ENCODE measurements at places on chromosomes 12 and 14.

GRCh38 chr12:19575337-19576243 lies 136.3 kb downstream of the AEBP2 start:
- peak; percentile 38 for DNase-seq

DNA sequence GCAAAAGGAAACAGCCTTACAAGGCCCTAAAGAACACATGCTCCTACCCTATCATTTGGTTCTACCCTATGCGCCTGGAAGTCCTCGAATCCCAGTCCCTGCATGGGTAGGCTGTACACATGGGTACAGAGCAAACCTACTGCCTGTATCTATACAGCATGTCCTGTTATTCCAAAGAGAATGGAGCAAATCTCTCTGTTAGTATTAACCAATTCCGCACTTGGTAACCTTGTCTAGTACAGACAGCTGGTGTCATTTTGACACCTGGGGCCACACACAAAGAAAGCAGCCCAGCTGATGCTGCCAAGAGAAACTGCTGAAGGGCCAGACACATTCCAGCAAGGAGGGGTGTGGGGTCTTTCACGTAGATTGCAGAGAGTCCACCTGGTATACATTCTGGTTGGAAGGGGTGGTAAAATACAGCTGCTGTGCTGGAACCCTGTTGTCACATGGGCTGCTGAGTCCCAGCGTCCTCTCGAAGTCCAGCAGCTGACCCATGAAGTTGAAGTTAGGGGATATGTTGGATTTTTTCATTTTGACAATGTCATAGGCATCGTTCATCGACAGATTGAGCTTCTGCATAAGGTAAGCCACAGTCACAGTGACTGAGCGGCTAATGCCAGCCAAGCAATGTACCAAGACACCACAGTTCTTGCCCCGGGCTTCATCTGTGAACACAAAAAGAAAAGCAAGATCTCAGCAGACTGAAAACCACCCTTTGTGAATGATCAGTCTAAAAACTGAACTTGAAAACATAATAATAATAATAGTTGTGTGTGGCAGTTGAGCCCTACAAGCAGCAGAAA lies 3.2 kb downstream of the DUSP6 start:
- no peak for DNase-seq

DNA sequence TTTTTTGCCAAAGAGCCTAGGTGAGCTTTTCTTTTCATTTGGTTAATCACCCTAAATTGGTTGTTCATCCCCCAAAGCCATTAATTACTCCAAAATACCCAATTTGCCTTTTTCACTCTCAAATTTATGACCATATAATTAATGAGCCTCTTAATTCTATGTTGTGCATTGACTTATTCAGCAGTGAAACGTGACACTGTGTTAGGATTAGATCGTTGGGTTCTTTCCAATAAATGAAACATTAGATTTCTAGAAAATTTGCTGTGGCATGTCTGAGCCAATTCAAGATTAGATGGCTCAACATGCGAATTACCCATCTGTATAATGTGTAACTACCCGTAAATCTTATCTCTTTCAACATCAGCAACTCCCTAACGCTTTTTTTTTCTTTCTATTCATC lies 273.4 kb downstream of the BMP4 start:
- DNase-seq = no peak

DNA sequence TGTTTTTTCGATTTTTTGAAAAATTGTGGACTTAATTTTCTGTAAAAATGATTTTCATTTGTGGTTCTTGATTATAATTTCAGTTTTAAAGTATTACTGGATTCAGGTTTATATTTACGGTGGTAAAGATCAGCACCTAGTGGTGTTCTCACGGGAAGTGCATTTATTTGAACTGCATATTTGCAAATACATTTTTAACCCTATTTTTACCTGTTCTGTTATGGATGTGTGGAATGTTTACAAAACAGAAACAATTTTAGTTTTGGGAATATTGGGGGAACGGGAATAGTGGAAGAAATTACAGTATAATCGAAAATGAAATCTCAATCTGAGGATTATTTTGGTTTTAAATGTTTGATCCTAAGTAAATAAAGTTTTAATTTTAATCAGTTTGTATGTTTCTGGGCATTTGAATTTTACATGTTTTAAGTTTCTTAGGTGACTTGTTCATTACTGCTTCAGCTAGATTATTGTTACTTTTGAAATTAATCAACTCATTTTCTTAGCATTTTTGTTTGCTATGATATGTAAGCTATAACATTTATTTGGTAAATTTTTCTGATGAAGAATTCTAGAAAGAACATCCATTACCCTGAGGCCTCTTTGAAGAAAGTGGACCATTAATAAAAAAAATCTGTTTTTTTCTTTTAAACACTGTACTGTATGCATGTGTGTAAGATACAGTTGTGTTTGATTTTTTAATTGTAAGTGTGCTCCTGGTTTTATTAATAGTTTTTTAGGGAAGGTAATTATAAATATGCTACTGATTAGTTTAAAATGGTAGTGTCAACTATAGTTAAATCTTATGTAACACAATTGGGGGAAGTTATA lies 942 bp downstream of the ATF7IP start:
- no peak for DNase-seq

GRCh38 chr14:104318558-104319490 lies 180.4 kb downstream of the KIF26A start:
- DNase-seq = no peak

DNA sequence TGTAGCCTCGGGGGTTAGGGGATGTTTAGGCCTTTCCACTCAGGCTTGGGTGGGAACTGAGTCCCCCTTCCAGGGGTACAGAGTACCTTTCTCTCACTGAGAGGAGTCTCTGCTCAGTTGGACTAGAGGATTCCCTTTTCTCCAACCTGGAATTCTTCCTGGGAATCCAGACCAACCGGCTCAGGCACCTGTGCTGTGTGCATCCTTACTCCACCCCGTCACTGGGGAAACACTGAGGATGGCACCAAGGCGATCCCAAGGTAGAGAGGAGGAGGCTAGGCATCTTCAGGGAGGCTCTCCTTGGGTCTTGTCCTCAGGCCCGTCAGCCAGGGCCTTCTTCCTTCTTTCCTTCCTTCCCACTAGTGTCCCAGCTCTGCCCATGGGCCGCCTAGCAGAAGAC lies 871 bp upstream of the TGM1 start:
- no peak for DNase-seq

DNA sequence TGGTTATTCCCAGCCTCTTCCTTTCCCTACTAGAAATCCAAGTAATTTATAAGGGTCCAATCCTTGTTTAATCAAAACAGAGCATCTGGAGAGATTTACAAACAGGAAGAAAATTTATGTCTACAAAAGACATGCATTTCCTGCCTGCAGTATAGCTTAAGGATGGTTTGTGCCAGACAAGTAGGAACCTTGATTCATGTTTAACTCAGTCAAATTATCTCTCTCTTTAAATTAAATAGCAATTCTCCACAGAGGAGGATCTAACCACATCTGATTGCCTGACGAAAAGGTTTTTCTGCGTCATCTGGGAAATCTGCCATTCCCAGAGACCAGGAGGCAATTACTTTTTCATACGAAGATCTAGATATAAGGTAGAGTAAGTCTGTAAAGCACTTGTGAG lies 105.2 kb downstream of the ZFC3H1 start:
- DNase-seq = no peak

DNA sequence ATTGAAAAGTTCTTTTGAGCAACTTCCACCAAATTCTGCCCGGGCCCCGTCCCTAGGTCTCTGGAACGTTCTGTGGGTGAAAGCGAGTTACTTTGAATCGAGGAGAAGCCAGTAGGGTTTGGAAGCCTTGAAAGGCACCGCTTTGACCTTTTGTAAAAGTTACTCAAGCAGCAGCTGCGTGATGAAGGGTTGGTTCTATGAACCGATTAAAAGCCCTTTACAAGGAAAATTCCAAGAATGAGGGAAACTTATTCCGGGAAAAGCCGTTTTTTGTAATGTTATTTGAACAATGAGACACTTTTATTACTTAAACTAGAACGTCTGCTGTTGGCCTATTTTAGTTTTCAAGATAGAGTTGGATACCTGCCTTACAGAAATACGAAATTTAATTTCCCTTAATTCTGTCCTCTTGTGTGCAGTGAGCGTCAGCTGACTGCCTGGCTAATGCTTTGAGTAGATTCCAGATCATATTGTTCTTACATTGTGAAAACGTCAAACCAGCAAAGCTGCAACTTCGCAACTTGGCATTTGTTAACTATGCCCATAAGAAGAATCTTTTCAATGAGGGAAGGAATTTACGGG lies 906 bp downstream of the LARP4 start:
- peak; percentile 40 for DNase-seq

DNA sequence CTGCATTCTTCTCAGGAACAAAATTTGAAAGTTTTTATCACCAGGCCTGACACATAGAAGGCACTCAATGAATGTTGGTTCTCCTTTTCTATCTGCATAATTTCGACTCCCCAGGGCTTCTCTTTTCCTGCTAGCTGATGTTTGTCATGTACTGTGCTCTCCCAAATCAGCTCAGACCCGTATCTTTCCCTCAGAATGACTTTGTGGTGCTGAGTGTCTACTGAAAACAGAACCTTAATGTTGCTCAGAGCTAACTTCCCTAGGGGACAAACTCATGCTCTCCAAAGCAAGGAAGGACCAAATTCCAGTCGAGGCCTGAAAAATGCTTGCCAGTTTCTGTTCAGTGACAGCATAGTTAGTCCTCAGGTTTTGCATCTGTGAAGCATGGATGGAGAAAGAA lies 1.9 kb downstream of the ARHGDIB start:
- DNase-seq = no peak

GRCh38 chr12:47837190-47838171 lies 17.8 kb upstream of the HDAC7 start:
- peak; percentile 77 for DNase-seq

GRCh38 chr14:92861856-92862745 lies 60.8 kb upstream of the CHGA start:
- DNase-seq = no peak

- DNase-seq = no peak
Measured at GRCh38 chr12:76064904-76065303, 19.6 kb downstream of the NAP1L1 start.

- no peak for DNase-seq
Measured at GRCh38 chr14:23358553-23359166, 6.0 kb upstream of the SLC22A17 start.

DNA sequence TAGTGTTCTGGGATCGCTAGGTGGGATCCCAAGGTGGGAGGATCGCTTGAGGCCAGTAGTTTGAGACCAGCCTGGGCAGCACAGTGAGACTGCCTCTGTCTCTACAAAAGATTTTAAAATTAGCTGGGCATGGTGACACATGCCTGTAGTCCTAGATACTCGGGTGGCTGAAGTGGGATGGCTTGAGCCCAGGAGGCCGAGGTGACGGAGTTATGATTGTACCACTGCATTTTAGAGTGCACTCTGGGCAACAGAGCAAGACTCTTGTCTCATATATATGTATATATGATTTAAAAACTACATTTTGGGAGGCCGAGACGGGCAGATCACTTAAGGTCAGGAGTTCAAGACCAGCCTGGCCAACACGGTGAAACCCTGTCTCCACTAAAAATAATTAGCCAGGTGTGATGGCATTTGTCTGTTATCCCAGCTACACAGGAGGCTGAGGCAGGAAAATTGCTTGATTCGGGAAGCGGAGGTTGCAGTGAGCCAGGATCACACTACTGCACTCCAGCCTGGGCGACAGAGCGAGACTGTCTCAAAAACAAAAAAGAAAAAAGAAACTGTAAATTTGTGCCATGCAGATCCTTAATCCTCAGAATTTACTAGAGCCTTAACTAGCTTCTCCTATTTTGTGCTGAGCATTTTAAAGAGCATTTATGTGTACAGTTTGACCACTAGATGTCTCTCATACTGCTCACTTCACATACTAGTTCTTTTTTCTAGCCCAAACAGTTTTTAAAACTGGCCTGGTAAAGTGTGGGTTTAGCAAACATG lies 114.8 kb downstream of the MON2 start:
- peak; percentile 69 for DNase-seq

GRCh38 chr12:116885491-116885890 lies 4.2 kb upstream of the HRK start:
- no peak for DNase-seq

DNA sequence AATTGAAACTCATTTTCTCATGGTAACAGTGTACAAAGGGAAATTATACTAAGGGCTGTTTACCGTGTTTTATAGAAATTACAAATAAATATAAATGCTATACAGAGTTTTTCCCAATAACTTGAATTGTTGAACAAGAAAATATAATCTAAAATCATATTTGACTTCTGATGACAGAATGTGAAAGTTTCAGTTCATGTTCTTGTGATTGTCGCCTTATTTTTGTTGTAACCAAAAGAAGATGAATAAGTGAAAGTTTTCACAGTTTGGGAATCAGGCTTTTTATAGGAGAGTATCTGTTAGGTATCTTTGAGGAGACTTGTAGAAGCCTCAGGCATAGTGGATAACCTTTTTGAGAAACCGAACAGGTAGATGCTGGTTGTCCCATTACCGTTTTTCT lies 28.1 kb downstream of the ANO6 start:
- DNase-seq = no peak

- DNase-seq = no peak
Measured at GRCh38 chr14:104105822-104106470, 20.4 kb downstream of the ASPG start.

GRCh38 chr12:67732857-67733256 lies 84.3 kb downstream of the DYRK2 start:
- no peak for DNase-seq

Data from AG20443 (cell line).